ENCODE measurements at places on chromosomes 7 and 10.
A peak's percentile ranks its signal among the peaks of the same experiment; 100 is the strongest.

DNA sequence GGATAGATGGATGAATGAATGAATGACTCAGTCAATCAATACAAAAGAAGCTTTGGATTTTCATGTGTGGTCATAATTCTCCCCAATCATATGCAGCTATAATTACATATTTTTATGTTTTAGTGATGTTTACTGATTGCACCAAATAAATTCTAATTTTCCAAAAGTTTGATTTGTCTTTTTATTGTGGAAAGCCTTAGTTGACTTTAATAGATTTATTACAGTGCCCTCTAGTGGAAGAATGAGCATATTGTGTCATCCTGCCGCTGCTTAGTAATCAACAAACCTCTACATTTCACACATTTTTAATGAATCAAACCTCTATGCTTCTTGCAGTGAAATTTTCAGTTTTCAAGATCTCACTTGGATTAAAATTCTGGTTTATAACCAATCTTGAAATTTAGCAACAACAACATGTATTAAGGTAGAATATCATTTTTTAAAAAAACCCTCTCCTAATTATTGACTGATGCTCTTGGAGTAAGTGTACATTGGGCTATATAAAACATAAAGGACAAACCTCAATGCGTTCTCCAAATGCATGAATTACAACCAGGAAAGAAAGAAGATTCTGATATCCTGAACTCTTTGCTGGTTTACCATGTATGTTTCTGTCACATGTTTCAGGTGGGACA lies 55.6 kb upstream of the PNLIP start:
- DNase-seq = no peak

- no peak for DNase-seq
Observed at GRCh38 chr10:113616244-113617074, 47.4 kb downstream of the NRAP start.

DNA sequence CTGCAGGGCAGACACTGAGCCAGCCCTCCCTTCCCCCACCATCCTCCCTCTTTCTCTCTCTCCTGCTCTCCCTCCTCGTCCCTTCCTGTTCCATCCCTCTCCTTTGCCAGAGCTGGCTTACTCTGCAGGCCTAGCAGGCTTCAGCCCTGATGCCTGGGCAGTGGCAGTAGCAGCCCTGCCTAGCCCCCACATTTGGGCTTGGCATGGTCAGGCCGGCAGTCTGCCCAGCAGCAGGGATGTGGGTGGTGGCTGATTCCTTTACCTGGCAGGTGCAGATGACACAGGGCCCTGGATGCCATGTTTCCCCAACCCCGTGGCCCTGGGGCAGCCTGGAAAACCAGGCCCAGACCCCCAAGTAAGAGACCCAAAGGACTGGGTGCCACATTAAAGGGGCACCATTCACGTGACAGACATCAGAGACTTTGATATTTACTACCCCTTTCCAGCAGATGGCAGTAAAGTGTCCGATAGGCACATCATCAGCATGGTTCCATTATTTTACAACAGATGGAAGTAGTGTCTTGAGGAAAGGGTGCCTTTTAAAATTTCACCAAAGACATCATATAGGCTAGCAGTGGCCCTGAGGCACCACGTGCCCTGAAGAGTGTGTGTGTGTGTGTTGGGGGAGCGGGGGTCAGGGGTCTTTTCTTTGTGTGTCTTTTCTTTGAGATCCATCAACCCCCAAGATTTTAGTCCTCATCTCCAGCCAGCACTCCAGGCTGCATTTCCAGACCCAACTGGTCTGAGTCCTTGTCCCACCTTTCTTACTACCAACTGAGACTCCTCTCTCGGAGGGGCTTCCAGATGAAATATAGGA lies 5.9 kb downstream of the KCP start:
- no peak for DNase-seq

- peak; percentile 16 for DNase-seq
Observed at GRCh38 chr7:25069900-25070443, 55.1 kb downstream of the CYCS start.

- no peak for DNase-seq
Observed at GRCh38 chr7:79300573-79300972, 152.9 kb downstream of the MAGI2 start.

GRCh38 chr10:97078261-97078937 lies 107.4 kb downstream of the SLIT1 start:
- no peak for DNase-seq

- no peak for DNase-seq
Observed at GRCh38 chr10:121975295-121976086, 474 bp upstream of the NSMCE4A start.

GRCh38 chr7:130298544-130299326 lies 5.8 kb downstream of the CPA4 start:
- no peak for DNase-seq

GRCh38 chr10:7133958-7134357 lies 276.9 kb downstream of the SFMBT2 start:
- no peak for DNase-seq

DNA sequence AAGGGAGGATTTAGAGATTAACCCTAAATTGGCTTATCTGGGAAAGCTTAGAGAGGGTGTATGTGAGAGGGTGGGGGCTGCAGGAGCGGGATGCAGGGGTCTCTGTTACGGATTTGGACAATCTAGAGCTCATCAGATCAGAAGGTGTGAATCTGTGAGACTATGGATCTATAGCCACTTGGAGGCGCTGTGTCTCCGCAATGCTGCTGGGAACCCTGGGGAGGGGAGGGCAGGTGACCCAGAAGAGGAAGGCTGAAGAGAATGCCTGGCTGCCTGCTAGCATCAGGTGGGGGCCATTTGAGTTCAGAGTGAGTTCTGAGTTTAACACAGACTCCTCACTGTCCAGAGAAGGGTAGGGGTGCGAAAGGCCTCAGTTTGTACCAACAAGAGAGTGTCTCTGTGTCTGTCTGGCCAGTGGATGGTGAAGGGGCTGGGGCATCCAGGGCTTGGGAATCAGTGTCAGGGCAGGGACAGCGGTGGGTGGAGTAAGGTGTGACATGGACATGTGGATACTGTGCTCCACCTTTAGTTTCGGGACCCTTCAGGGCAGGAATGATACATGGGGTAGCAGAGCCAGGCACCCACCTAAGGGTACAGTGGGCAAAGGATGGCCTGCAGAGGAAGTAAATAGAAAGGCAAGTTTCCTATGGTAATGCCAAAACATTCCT lies 187.3 kb upstream of the PRSS58 start:
- no peak for DNase-seq

DNA sequence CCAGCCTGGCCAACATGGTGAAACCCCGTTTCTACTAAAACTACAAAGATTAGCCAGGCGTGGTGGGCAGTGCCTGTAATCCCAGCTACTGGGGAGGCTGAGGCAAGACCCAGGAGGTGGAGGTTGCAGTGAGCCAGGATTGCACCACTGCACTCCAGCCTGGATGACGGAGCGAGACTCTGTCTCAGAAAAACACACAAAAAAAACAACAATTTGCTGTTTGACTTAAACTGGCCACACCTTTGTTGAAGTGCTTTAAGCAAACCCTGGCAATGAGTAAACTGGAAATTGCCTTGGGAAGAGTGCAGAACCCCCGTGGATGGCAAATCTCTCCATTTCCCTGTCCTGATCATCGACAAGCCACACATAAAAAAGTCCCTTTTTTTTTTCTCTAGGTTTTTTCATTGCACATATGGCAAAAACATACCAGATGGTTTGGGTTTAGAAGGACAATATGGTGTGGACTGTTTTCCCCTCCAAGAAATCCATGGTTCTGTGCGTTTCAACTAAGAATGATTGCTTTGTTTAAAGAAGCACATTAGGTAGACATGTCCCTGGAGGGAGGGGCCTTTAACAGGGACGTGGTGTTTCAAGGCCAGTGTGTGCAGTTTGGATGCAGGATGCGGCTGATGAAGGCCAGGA lies 76.9 kb downstream of the NRP1 start:
- no peak for DNase-seq

DNA sequence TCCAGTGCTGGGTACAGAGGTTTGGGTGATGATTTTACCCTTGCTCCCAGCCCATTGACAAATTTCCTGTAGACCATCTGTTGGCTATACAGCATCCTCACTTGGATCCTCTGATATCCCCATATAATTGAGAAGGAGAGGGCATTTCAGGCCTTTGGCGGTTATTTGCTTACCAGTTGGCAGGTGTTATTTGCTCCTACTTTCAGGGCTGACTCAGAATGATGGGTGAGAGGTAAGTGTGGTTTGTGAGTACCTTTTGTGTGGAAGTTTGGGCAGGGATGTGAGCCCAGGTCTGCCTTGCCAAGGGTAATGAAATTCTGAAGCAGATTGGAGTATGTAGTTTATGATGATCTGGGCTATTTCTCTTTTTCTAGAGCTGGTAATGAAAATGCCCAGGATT lies 93.6 kb downstream of the LRMDA start:
- no peak for DNase-seq

DNA sequence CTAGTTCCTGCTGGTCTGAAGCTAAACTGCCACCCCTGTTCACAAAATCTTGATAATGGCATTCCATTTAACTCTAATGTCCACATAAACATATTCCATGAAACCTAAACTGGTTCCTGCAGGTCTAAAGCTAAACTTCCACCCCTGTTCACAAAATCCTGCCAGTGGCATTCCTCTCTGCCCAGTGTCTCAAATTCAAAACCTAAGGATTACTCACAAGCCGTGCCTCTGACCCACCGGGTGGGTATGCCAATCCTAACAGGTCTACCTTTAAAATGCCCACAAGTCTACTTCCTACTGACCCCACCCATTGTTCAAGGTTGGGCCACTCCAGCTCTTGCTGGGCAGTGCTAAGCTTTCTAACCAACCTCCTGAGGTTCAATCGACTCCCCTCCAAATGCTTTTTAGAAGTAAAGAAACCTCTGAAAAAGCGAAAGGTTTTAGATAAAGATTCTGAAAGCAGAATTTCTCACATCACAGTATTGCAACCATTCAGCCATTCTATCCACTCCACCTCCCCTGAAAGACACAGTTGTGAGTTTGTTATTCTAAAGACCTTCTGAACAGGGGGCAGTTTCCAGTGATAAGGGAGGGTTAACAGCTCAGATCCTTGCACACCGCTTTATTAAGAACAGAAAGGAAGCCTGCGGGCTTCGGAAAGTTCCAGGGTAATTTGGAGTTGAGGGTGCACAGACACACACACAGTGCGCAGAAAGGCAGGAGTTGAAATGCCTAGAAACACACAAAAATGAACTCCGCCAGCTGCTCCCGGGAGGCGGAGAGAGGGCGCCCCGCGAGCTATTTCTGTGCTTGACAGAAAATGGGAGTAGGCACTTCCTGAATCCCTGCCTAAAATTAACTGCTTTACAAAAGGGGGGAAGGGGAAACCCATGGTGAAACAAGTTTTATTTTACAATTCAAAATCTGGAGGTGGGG lies 87.7 kb downstream of the TNS3 start:
- DNase-seq = no peak

- no peak for DNase-seq
Observed at GRCh38 chr10:109173121-109173520, 750.2 kb downstream of the XPNPEP1 start.

GRCh38 chr10:133127291-133128125 lies 32.5 kb upstream of the KNDC1 start:
- DNase-seq = no peak

- no peak for DNase-seq
Observed at GRCh38 chr10:123706236-123706635, 40.1 kb downstream of the GPR26 start.

DNA sequence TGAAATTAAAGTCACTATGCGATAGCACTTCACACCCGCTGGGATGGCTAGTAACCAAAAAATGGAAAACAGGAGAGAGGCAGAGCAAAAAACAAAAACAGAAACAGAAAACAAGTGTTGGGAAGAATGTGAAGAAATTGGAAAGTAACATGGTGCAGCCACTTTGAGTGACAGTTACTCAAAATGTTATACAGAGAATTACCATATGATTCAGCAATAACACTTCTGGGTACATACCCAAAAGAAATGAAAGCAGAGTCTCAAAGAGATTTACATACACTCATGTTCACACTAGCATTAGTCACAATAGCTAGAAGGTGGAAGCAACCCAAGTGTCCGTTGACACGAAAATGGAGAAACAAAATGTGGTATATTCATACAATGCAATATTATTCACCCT lies 88.6 kb upstream of the KCNIP2 start:
- no peak for DNase-seq

GRCh38 chr10:71743089-71743838 lies 23.7 kb upstream of the C10orf105 start:
- DNase-seq = no peak

GRCh38 chr7:116971869-116972268 lies 18.6 kb downstream of the ST7 start:
- DNase-seq = no peak

DNA sequence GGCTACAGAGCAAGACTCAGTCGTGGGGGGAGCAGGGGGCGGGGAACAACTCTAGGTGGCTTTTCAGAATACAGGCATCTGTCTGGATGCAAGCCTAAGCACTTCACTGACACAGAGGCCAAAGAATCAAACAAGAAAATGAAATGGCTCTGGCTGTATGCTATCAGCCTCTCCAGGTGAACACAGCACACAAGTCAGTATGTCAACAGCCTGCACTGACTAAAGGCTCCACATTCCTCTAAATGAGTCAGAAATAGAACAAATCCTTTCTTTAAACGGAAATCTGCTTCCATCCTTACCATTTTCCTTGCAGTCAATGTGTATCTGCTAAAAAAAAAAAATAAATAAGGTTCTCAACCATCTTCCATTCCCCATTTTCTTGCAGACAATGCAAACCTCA lies 88.3 kb downstream of the ARMH3 start:
- no peak for DNase-seq
